CD4-positive, alpha-beta T cell (primary cell): ENCODE measurements at places on chromosomes 1 and 21. TPM values are rescaled to one million over a fixed set of nuclear protein-coding genes. Genes with fewer than 3 reads are reported as not detected.

Gene SRSF4
- 93.4 TPM for total RNA-seq

Gene CHAF1B
- 4.5 TPM for total RNA-seq

Gene PRR9
- not detected for total RNA-seq

Gene PRKAB2
- 7.4 TPM for total RNA-seq

Gene GSTM5
- 0.36 TPM for total RNA-seq

Gene MPZ
- 3.2 TPM for total RNA-seq

Gene CCDC27
- not detected for total RNA-seq

Gene ADAMTSL4
- total RNA-seq, result 0.16 TPM

Gene GLRX2
- 4.3 TPM for total RNA-seq

Gene SLC44A3
- total RNA-seq, result 0.27 TPM

Gene GPR3
- total RNA-seq, result 0.14 TPM

Gene SLC2A5
- total RNA-seq, result not detected

GRCh38 chr1:19387045-19387467, 74.9 kb downstream of the SLC66A1 start:
- H3K27me3 ChIP-seq, result no peaks in the 10 kb centered on the region
- H3K36me3 ChIP-seq, result peaks cover 60% of the 10 kb centered on the region
- no peak overlapping the region for H3K4me3 ChIP-seq
- no peak for DNase-seq
- peaks cover 60% of the 10 kb centered on the region for H3K4me1 ChIP-seq

DNA sequence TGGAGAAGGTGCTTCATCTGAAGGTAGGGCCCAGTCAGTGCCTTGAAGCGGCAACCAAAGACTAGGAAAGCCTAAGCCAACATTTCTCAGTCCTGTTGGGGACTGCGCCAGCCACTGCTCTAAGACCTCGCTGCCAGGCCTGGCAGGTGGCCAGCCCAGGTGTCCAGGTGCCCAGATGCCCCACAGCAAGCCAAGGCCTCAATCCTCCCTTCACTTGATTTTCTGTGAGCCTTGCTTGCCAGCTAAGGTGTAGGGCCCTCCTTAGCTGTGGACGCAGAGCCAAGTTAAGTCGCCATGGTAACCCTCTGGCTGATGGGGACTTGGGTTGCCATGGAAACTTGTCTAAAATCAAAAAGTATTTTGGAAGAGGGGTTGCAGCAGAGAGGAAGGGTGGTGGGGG, 135.0 kb downstream of the NAV1 start:
- no peak for DNase-seq
- no peak overlapping the region for H3K27ac ChIP-seq
- H3K36me3 ChIP-seq, result no peaks in the 10 kb centered on the region
- H3K27me3 ChIP-seq, result no peaks in the 10 kb centered on the region
- no peak overlapping the region for H3K4me3 ChIP-seq

DNA sequence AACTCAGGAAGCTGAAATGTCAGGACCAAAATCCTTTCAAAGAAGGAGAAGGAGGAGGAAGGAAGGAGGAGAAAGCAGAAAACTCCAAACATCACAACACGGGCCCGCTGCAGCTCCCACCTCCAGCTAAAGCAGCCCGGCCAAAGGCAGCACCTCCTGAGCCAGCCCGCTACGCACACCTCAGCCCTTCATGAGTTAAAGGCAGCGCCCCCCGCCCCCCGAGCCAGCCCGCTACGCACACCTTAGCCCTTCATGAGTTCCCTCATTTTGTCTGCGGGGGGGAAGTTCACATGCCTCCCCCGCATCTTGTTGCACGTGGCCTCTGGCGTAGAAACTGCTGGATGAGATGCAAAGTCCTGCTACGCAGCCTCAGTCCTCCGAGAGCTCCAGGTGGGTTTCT, 90.7 kb upstream of the ARHGEF16 start:
- no peaks in the 10 kb centered on the region for H3K36me3 ChIP-seq
- no peak for DNase-seq
- no peak overlapping the region for H3K4me3 ChIP-seq
- no peak overlapping the region for H3K27ac ChIP-seq

- H3K4me1 ChIP-seq, result peaks cover 6% of the 10 kb centered on the region
- no peak overlapping the region for H3K27ac ChIP-seq
- no peak for DNase-seq
- no peaks in the 10 kb centered on the region for H3K27me3 ChIP-seq
Measured at GRCh38 chr1:201795066-201795465, 33.9 kb upstream of the IPO9 start.

- peaks cover 4% of the 10 kb centered on the region for H3K27me3 ChIP-seq
- no peak for DNase-seq
- no peak overlapping the region for H3K27ac ChIP-seq
- H3K4me3 ChIP-seq, result no peak overlapping the region
- no peaks in the 10 kb centered on the region for H3K36me3 ChIP-seq
Measured at GRCh38 chr1:4220362-4220761, 320.3 kb upstream of the C1orf174 start.

DNA sequence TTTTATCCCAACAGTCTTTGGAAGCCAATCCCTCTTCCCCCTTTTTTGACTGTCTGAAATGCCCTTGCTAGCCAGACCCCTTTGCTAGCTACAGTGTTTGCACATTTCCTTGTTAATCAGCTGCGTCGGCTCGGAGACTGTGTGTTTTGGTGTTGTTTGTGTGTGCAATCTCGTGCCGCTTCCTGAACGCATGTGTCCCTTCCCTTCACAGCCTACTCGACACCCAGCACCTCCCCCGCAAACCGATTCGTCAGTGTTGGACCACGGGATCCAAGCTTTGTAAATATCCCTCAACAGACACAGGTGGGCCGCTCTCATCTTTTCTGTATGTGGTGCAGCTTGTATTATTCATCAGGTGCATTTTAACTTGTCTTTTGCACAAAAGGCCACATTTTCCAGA, 298.7 kb downstream of the TM2D1 start:
- no peak overlapping the region for H3K27ac ChIP-seq
- no peak for DNase-seq
- H3K4me3 ChIP-seq, result no peak overlapping the region
- H3K27me3 ChIP-seq, result no peaks in the 10 kb centered on the region

DNA sequence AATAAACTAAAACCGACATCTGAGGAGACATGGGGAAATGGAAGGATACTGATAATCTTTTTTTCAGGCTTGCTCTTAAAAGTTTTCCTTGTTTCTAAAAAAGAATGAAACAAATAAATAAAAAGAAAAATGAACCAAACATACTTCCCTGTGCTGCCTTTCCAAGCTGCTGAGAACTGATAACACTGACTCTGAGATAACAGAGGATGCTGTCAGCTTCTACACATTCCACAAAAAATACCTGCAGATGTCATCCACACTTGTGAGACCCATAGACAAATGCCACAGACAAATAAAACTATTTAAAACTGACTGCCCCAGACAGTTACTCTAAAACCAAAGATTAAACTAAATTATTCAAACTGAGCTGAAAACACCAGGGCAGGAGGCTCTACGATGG, 12.0 kb upstream of the OR6K3 start:
- no peak overlapping the region for H3K27ac ChIP-seq
- no peak overlapping the region for H3K4me3 ChIP-seq
- H3K36me3 ChIP-seq, result no peaks in the 10 kb centered on the region
- peaks cover 2% of the 10 kb centered on the region for H3K27me3 ChIP-seq
- no peak for DNase-seq

DNA sequence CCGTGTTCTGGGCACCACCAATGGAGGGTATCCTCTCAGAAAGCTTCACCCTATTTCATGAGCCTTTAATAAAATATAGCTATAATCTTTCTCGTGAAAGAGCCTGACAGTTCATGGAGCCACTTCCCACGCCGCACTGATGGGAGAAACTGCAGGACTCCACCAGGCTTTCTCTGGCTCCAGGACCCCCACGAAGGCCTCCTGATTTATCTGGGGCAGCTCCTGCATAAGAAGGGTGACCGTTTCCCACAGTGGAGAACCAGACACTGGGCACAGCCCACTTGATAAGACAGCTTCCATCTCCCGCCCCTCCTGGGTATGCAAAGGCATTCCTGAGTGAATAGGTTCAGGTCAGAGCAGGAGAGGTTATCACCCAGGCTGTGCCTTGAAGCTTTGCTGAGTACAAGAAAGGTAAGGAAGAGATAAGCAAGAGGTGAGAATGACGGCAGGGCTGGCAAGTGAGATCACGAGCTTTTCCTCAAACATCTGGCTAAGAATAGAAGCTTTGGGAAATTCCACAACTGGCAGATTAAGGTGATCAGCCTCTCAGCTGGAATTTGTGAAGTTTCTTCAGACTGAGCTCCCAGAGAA, 499.8 kb downstream of the KIF26B start:
- H3K4me1 ChIP-seq, result no peaks in the 10 kb centered on the region
- H3K36me3 ChIP-seq, result no peaks in the 10 kb centered on the region
- no peak overlapping the region for H3K4me3 ChIP-seq

DNA sequence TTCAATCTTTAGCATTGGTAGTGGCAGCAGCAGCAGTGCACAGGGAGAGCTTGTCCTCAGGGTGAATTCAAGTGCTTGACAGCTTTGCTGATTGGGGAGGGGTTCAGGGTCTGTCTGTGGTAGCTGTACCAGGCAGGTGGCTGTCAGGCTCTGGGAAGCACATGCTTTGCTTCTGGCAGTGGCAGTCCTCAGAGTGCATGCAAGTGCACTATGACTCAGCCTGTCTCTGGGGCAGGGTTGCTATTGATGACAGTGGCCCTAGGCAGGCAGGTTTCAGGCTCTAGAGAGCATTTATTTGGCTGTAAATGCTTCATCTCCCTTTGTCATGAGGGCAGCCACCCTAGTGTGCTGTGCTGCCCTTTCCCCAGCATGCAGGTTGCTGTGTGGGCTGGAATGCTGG, 251.9 kb upstream of the LRRC7 start:
- H3K4me1 ChIP-seq, result no peaks in the 10 kb centered on the region
- no peak overlapping the region for H3K27ac ChIP-seq
- H3K4me3 ChIP-seq, result no peak overlapping the region
- no peak for DNase-seq

- no peaks in the 10 kb centered on the region for H3K27me3 ChIP-seq
- DNase-seq, result no peak
- H3K36me3 ChIP-seq, result no peaks in the 10 kb centered on the region
- H3K27ac ChIP-seq, result no peak overlapping the region
- no peak overlapping the region for H3K4me3 ChIP-seq
- H3K4me1 ChIP-seq, result no peaks in the 10 kb centered on the region
Measured at GRCh38 chr1:17682400-17682799, 72.7 kb upstream of the ACTL8 start.

- H3K27me3 ChIP-seq, result no peaks in the 10 kb centered on the region
- H3K4me3 ChIP-seq, result no peak overlapping the region
- no peaks in the 10 kb centered on the region for H3K36me3 ChIP-seq
- H3K27ac ChIP-seq, result no peak overlapping the region
- DNase-seq, result no peak
Measured at GRCh38 chr1:41773144-41773591, 145.6 kb downstream of the HIVEP3 start.

DNA sequence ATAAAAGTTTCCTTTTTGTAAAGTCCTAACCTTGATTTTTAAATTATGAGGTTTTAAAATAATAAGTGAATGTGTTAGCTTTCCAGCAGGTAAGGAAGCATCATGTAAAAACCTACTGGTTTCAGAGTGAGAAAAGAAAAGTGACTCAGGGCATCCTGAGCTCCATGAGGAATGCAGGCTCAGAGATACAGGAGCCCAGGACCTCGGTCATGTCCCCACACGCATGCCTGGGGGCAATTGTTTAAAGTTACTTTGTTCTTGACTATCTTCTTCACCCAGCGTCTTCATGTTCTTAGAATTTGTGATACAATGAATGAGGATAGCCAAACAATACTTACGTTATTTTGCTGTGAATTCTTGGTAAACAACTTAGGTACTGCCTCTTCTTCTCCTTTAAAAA, 117.4 kb upstream of the PLPPR5 start:
- H3K27ac ChIP-seq, result no peak overlapping the region
- H3K4me1 ChIP-seq, result no peaks in the 10 kb centered on the region
- H3K4me3 ChIP-seq, result no peak overlapping the region
- no peaks in the 10 kb centered on the region for H3K27me3 ChIP-seq
- H3K36me3 ChIP-seq, result no peaks in the 10 kb centered on the region
- no peak for DNase-seq

DNA sequence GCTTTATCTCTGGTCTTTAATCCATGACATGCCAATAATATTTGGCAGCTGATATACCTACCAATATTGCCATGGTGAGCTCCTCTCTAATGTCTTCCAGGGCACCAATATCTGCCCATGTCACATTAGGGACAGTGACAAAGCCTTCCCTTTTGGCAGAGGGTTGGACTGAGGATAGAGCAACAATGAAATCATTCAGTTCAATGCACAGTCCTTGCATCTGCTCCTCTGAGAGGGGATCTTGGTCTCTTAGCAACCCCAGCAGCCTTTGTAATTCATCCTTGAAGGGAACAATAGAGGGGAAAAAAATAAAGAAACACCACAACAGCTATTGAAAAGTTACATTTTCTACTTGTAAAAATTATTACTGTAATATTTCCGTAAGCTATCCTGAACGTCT, 42.3 kb downstream of the NVL start:
- peaks cover 60% of the 10 kb centered on the region for H3K36me3 ChIP-seq
- no peak for DNase-seq
- H3K27me3 ChIP-seq, result no peaks in the 10 kb centered on the region
- no peak overlapping the region for H3K27ac ChIP-seq
- no peaks in the 10 kb centered on the region for H3K4me1 ChIP-seq
- no peak overlapping the region for H3K4me3 ChIP-seq

- H3K4me3 ChIP-seq, result no peak overlapping the region
- no peaks in the 10 kb centered on the region for H3K27me3 ChIP-seq
- DNase-seq, result no peak
- no peaks in the 10 kb centered on the region for H3K36me3 ChIP-seq
- no peaks in the 10 kb centered on the region for H3K4me1 ChIP-seq
- H3K27ac ChIP-seq, result no peak overlapping the region
Measured at GRCh38 chr1:154884869-154885701, 15.0 kb upstream of the KCNN3 start.

GRCh38 chr1:115832651-115833050, 8.3 kb downstream of the NHLH2 start:
- no peaks in the 10 kb centered on the region for H3K36me3 ChIP-seq
- H3K4me1 ChIP-seq, result peaks cover 8% of the 10 kb centered on the region
- no peak overlapping the region for H3K4me3 ChIP-seq
- H3K27ac ChIP-seq, result no peak overlapping the region

DNA sequence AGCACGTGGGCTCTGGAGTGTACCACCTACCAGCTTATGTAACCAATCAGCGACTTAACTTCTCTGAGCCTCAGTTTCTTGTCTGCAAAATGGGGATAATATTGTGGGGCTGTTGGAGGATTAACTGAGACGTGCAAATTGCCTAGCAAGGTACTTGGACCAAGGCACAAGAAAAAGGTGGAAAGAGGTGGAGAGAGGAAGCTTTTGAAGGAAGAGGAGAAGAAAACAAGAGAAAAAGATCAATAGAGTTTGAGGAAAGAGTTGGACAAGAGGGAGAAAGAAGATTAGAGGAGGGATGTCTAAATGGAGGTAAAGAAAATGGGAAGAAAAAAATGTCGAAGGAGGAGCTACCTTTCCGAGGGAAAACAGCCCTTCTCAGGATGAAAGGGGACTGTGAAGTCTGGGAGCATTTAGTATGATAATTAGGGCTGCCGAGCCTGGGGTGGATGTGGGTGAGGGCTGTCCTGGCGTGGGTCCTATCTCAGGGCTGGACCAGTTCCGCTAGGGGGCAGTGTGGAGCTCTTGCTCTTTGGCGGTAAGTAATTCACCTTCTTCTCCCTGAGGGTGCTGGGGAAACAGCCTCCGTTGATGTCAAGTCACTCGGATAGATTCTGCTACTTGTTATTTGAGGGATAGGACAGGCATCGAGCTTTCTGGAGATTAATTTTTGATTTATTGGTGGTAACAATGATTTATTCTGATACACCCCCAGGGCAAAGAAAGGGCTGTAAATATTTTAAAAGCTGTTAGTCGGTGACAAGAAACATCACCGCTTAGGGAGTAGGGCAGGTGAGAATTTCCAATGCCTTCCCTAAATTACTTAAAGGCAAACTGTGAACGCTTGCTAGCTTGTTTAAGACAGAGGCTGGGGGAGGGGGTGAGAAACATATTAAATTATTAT, 79.0 kb upstream of the NFASC start:
- H3K27ac ChIP-seq, result no peak overlapping the region
- H3K27me3 ChIP-seq, result peaks cover 6% of the 10 kb centered on the region
- H3K4me3 ChIP-seq, result no peak overlapping the region
- no peaks in the 10 kb centered on the region for H3K4me1 ChIP-seq
